ENCODE measurements at places on chromosomes 4 and X.

DNA sequence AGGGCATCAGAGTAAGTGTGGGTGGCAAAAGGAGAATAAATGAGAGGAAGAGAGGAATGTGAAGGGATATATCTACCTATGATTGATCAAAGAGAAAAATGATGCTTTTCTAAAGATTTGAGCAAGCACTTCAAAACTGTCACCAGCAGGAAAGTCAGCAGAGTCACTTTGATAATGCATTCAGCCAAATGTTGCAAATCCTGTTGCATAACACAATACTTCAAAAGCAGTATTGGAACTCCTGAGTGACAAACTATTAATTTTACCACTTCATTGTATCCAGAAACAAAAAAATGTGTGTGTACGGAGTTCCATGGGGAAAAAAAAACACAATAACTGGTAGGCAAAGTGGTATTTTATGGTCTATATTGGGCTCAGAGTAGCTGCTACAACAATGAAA, 160.3 kb downstream of the EMCN start:
- no peak for DNase-seq

GRCh38 chr4:10893395-10893794, 208.8 kb upstream of the CLNK start:
- DNase-seq, result no peak

DNA sequence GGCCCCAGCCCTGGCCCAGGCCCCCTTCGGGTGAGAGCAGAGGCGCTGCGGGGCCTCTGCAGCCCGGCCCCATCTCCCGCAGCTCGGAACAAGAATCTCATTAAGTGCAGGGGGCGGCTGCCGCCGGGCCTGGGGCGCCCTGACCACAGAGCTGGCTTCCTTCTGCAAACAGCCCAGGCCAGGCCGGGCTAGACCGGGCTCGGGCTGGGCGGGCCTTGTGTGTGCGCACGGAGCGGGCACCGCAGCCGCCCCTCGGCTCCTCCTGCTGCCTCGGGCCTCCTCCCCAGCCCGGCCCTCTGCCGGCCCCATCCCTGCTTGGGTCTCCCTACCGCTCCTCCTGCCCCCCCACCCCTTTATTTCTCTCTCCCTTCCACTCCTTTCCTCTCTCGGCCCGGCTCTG, 83.3 kb downstream of the EFNB1 start:
- no peak for DNase-seq

GRCh38 chr4:7967501-7968261, 28.0 kb upstream of the AFAP1 start:
- DNase-seq, result no peak

- DNase-seq, result no peak
These were observed 1.1 kb downstream of the KLHL15 start for GRCh38 chrX:24025741-24026403.

DNA sequence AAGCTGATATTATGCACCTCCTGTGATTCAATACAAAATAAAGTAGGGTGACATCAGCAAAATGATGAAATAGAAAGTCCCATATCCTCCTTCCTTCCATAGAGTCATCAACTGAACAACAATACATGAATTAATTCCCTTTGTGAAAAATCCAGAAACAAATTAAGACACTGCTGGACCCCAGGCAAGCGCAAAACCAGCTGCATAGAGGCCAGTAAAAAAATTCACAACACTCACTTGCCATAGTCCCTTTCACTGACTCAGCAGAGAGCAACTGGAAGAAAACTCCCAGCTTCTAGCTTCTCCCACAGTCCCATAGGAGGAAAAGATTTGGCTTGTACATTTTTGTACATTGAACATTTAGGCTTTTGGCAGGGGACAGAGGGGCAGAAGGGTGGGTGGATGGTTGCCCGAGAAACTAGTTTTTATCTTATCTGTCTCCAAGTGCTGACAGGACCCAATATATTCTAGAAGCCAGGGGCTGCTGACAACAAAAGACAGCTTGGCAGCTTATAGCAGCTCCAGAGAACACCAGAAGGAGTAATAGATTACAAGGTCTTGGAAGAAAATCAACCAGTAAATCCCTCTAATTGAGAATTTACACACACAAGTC, 124.6 kb downstream of the NDST3 start:
- DNase-seq, result no peak

DNA sequence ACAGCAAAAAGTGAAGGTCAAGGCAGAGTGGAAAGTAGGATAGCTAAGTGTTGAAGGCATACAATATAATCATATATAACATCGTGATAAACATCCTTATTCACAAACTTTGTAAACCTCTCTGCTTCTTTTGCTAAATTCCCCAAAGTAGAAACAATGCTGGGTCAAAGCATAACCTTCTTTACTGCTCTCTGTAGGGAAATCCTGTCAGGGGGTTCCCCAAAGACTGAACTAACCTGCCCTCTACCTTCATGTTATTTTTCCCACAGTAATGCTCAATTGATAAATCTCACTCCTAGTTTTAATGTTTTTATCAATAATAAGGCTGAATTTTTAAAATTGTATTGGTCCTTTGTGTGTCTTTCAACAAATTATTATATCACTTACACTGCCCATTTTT, 55.7 kb downstream of the DCHS2 start:
- DNase-seq, result no peak

DNA sequence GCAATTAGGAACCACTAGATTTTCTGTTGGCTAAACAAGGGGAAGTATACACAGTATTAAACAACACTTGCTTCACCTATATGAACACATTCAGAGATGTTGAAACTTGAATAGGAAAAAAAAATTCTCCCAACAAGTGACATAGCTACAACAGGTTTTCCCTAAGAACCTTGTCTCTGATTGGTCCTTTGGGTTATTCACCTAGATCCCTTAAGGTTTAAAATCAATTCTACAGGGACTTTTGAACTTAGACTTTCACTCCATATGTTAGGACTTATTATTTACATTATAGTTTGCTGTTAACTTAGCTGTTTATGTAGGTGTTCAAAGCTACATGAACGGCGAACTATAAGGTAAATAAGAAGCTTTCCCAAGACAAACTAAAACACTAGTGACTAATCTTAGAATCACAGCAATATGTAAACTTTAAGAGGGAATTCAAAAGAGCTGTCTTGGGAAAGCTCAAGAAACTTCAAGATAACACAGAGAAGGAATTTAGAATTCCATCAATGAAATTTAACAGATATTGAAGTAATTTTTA, 72.2 kb upstream of the ZXDB start:
- no peak for DNase-seq

GRCh38 chr4:152104356-152104755, 343.5 kb upstream of the GATB start:
- DNase-seq, result no peak

DNA sequence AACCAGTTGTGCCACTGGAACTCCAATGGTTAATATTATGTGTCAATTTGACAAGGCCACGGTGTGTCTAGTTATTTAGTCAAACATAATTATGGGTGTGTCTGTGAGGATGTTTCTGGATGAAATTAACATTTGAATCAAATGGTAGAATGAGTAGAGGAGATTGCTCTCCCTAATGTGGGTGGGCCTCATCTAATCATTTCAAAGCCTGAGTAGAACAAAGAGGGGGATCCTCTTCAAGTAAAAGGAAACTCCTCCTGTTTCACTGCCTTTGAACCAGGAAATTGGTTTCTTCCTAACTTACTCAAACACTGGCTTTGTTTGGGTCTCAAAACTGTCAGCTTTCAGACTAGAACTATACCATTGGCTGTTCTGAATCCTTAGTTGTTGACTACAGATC, 1692.1 kb downstream of the PCDH19 start:
- DNase-seq, result no peak

DNA sequence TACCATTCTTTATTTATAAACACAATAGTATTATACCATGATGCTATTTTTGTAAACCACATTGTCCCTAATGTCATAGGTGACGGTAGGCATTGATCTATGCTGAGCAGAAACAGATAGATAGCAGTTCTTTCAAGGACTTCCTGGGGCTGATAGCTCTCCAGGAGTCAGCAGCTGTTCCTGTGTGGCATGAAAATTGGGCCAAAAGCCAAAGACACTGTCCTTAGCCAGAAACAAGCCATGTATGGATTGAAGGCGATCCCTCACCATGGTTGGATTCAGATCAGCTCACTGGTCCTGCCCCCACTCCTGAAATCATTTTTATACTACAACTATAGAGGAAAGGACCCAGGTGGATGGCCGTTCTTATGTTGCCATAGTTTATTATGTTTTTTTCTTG, 53.6 kb downstream of the DDX60 start:
- DNase-seq, result no peak

- no peak for DNase-seq
These were observed 10.4 kb upstream of the PDGFRA start for GRCh38 chr4:54218736-54219135.

DNA sequence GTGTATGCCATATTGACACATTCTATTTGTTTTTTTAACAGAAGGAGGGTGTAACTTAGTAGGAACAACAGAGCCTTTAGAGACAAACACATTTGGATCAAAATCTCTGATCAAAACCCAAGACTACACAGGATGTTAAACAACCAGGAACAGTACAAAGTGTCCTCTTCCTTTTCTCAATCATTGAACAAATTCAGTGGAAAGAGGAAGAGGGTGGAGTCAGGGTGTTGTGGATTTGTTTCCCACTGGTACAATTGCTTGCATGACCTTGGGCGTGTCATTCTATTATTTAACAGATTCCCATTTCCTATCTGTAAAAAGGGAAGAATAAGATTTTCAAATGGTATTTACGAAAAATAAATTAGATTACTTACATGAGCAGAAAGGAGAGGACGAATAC, 1162.8 kb upstream of the PRKX start:
- DNase-seq, result no peak

DNA sequence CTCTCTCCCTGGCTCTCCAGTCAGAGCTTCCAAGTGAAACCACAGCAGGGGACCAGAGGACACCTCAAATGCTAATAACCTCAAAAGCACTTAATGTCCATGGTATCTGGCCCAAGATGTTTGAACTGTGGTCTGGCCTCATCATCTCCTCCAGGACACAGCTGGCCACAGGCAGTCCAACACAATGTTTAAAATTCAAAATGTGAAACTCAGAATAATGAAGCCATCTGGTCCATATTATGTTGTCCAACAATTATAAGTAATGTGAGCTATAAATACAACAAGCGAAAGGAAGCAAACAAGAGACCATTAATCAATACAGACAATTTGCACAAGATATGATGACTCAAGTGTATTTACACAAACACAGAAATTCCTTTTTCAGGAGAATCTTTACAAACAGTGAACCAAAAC, 90.7 kb upstream of the S100G start:
- DNase-seq, result no peak

GRCh38 chr4:77082886-77083608, 7.3 kb upstream of the CCNI start:
- DNase-seq, result no peak

DNA sequence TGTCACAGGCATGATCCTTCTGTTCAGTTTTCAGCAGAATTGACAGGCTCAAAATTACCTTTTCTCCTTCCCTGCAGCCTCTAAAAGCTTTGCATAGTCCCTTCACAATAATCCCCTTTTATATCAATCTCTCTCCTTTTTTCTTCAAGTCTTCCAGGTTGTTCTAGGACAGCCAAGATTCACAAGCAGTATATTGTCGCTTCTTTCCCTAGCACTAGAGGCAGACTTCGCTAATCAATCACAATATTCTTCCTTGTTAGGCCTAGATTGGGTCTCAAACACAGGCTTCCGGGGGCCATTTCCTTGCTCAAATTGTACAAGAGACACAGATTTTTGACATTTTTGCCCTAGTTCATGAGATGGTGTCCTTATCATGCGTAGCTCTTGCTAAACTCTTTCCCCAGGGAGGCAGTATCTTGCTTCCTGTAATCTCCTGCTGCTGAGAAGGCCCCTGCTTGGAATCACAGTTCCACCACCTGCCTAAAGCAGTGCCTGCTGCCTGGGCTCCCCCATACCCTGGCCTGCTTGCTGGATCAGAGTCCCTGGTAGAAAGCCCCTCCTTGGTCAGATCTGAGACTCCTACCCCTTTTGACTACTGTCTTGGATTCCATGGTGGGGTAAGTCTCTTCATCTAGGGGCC, 57.3 kb downstream of the DMP1 start:
- no peak for DNase-seq

GRCh38 chr4:15001869-15002658, at the start of gene CPEB2:
Gene CPEB2 (plus strand): TSS chr4:15002481. CDS start chr4:15002674, 193 bp downstream.
- peak; percentile 84 for DNase-seq

GRCh38 chr4:122532766-122533165, 76.2 kb upstream of the IL2 start:
- no peak for DNase-seq

GRCh38 chr4:59700651-59701050, 1499.5 kb upstream of the ADGRL3 start:
- no peak for DNase-seq

DNA sequence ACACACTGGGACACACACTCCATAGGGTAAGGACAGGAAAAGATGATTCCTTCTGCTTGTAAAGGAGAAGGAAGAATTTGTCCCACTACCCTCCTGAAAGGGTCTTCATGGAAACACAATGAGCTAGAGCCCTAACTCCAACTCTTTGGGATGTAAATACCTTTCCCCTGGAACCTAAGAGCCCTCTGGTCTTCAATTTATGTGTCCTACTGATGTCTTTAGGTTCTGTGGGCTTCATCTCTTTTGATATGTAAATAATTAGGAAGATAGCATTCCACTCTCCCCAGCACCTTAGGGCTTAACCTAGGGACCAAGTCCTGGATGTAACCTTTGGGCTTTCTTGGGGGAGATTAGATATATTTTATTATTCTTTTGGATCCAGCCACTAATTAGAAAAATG, 38.3 kb downstream of the PF4 start:
- DNase-seq, result no peak

DNA sequence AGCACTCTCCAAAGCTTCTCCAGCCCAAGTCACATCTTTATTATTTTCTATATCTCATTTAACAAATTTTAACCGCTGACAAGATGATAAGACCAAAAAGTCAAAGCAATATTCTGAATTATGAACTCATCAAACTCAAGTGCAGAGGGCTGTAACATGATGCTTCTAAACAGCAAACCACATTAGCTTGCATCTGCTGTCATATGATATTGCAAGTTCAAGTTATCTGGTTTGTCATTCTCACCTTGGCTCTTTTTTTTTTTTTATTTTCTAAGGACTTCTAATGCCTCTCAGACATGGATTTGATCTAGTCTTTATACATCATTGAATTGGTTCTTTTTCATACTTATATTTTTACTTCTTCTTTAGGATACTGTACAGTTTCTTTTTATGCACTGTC, 93.4 kb downstream of the SLC10A7 start:
- DNase-seq, result no peak

DNA sequence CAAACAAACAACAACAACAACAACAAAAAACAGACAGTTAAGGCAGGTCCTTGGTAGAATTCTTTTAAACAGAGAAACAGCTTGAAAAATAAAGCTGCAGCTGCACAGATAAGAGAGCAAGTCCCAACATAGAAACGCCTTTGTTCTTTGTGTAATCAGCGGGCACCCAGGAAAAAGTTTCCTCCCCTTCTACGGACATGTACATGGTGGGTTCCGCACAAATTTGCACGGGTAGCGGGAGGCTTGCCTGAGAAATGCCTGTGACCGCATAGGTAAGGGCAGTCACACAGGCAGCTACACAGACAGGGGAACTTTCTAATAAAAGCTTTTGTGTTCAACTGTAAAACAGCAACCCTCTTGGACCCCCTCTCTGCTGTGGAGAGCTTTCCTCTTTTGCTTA, 25.7 kb upstream of the CT47A1 start:
- no peak for DNase-seq

- no peak for DNase-seq
These were observed 72.1 kb downstream of the AMOT start for GRCh38 chrX:112768563-112768962.

All from activated T-helper 1 cell treated with anti-CD3 and anti-CD28 coated beads, Interleukin-2, amount 50 U/mL, for 16 hours (primary cell).